ENCODE measurements at places on chromosomes 12 and 14.

- DNase-seq = no peak
Observed at GRCh38 chr12:89126712-89127111, 225.6 kb downstream of the DUSP6 start.

DNA sequence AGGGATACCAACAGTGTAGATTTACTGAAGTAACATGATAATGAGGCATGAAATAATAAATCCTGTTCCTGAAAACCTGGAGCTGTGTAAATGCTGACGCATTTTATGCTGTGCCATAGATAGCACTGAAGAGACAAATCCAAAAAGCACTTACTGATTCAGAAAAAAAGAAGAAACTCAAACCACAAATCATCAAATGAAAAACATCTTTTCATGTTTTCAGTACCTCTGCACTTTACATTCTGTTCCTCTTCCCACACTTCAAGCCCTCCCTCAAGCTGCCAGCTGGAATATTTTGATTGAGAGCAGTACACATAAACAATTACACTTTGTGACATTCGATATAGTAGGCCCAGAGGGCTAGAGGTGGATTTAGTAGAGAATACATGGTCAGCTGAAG lies 362.3 kb downstream of the NAV3 start:
- no peak for DNase-seq

DNA sequence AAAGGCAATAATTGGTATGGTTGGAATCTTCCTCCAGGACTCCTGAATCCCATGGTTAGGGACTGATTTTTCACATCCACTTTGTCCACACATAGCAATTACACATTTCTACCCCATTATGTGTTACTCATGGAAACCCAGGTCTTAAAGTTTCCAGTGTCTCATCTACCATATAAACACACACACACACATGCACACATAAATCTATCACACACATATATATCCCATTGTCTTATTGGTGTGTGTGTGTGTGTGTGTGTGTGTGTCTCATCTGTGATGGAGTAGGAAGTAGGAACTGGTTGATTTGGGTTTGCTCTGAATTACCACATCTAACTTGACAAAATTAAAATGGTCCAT lies 525.4 kb downstream of the FUT8 start:
- DNase-seq = no peak

DNA sequence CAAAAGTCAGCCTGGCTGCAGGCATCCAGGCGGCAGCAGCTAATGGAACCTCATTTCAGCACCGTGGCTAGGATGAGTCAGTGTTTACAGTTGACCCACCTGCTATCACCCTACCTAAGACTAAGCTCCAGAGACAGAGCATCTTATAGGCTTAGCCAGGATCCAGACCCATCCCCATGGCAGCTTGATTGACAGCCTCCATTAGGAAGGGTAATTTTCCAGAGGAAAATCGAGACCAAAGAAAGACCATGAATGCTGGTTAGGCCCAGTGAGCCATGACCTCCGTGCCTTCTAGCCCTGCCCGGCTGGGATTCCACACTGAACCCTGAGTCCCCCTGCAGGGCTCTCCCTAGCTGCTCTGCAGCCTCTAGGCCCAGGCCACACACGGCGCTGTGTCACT lies 38.7 kb downstream of the TUNAR start:
- DNase-seq = no peak

DNA sequence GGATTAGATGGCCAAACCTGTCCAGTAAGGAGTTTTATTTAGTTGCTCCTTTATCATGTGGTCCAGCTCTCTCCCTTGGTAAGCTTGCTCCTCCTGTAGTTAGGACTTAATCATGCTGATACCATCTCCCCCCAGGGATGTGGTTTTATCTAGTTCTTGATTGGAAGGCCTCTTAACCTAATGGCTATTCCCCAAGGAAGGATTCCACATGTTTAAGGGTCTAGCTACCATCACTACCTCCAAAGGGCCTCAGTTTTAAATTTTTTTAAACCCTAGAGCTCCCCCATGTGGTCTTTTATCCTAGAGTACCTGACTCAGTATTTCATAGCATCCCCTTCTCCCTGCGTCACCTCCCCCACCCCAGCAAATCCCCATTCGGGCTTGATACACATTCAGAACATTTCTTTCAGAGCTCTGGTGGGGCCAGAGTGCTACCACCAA lies 22.5 kb downstream of the MAP3K12 start:
- DNase-seq = no peak

- DNase-seq = no peak
Observed at GRCh38 chr14:77113644-77114043, 15.6 kb downstream of the CIPC start.

- no peak for DNase-seq
Observed at GRCh38 chr12:98513379-98514322, 1.7 kb upstream of the TMPO start.
